ENCODE measurements at places on chromosomes 7 and 10.

DNA sequence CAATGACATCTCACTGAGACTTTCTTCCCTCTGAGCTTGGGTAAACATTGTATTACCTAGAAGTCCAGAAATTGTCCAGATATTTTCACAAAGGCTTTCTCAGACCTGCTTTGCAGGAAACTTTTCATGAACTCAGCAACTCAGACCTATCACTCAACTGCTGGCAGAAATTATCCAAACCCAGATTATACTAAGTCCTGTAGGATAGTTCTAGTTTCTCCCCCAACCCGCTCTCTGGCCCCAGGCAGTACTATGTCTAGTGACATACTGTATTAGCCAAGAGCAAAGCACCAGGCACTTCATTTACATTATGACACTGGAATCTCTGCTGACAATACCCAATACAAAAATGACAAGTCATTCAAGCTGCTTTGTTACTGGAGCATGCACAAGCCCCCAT lies 75.0 kb downstream of the RHOBTB1 start:
- no peak for DNase-seq

- DNase-seq = no peak
These were observed 34.6 kb downstream of the MGAM start for GRCh38 chr7:142030294-142030693.

DNA sequence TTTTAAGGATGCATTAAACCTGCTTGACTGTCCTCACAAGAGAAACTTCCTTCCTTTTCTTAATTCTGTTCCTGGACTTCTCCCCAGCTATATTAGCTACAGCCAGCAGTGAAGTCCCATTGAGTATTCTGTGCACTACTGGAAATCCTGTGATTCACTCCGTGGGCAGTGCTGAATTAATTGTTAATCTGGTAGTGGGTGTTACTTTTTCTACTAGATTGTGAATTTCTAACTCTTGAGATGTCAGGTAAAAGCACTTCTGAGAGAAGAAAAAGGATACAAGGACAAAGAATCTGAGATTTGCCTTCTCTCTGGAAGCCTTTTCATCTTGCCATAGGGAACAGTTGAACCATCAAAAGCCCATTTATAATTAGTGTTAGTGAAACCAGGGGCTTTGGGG lies 33.9 kb downstream of the CYCS start:
- no peak for DNase-seq

DNA sequence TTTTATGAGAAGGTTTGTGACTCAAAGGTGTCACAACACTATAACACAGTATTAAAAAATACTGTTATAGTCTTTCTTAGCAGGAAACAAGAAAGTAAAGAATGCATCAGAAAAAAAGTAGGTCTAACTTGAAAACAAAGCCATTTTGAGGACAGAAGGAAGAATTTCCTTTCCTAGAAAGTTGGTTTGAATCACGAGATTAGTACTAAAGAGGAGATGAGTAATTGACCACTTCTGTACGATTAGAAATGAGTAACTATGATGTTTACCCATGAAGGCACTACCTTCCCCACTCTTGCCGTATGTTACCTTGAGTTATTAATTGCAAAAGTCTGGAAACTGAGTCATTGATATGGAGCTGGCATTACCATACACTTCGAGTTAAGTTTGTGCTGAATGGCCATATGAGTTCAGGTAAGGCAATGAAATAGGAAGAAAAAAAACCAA lies 65.2 kb downstream of the FAM185A start:
- no peak for DNase-seq

DNA sequence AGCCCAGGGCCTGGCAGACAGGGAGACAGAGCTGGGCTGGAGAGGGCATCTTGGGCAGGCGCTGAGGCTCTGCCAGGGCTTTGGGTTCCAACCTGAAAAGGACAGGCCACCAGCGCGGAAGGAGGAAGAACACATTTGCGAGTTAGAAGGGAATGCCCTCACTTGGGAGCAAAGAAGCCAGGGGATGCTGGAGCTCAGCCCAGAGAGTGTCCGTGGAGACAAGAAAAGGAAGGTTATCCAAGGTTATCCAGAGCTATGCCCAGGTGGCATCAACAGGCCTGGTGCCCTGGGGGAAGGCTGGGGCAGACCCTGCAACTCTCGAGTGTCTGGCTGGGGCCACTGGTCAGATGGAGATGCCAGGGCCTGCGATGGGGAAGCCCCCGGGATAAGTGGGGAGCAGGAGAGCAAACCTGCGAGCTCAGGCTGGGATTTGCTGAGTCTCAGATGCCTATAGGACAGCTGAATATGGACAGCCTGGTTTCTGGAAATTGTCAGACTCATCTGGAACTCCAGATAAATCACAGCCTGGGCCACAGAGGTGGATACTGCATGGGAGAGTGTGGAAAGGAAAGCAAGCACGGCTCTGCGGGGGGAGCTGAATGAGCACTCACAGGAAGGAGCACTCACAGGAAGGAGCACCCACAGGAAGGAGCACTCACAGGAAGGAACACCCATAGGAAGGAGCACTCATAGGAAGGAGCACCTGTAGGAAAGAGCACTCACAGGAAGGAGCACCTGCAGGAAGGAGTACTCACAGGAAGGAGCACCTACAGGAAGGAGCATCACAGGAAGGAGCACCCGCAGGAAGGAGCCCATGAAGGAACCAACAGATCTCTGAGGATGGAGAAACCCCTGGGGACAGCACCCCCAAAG lies 152.1 kb downstream of the ADAM12 start:
- no peak for DNase-seq

DNA sequence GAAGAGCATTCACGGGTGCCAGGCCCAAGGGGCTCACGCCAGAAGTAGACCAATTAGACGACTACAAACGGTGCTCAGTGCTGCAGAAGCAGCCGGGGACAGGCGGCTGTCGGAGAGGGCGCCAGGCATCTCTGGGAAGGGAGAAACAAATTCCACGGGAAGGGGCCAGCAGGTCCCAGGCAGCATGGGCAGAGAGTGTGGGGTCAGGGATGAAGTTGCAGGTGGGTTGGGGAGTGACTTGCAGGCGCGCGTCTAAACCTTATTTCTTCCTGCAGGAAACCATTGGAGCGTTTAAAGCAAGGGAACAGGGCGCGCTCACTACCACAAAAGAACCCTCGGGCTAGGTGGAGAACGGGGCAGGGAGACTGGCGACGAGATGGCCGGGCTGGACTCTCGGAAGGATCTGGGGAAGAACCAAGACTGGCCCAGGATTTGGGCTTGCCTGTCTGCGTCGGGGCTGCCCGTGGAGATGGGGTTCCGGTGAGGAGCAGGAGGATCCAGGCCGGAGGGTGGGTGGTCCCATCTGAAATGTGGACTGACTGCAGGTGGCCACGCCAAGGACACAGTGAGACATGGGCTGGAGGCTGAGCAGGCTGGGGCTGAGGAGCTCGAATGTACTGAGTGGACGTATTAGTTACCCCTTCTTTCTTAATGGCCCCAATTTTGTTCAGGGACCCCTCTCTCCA lies 116.3 kb upstream of the DIP2C start:
- DNase-seq = no peak

DNA sequence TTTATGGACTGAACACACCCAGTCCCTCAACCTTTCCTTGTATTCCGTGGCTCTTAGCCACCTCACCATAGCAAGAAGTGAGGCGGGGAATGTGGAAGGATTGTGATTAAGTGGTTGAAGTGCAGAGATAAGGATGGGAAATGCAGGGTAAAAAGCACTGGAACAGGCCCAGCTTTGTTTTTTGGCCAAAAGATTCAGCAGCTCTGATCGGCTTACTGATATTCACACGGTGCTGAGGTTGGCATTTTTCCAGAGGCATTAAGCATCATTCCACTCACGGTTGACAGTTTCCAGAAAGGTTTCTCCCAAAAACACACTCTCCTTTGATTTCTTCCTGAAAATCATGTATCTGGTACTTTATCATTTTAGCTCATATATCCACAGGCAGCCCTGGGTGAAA lies 544.2 kb downstream of the CNTNAP2 start:
- no peak for DNase-seq

- no peak for DNase-seq
These were observed 137.6 kb downstream of the C10orf105 start for GRCh38 chr10:71582019-71582418.

GRCh38 chr7:55179931-55180682 lies 161.3 kb downstream of the EGFR start:
- no peak for DNase-seq

DNA sequence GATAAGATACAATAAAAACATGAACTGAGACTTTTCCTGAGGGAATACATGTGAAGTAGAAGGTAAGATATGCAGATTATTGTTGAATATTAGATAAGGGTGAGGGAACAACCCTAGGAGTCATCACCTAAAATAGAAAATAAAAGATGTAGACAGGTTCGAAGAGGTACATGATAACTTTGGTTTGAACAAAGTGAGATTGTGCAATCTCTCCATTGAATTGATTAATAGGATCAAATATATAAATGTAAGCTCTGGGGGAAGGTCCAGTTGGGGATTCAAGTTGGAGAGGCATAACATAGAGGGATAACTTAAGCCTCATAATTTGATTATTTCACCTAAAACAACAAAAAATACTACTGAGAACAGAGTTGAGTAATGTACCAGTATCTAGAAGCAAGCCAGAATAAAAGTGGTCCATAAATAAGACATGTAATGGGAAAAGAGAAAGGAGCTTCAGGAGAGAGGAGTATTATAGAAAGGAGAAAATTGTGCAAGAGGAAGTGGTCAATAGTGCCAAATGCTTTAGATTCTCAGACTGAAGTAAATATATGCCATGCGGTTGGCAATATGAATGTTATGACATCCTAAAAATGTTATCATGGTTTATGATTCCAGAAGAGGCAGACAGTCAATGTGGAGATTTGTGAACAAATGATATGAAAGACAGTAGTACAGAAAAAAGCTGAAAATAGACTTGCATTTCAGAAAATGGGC lies 282.3 kb upstream of the CHRM2 start:
- no peak for DNase-seq

DNA sequence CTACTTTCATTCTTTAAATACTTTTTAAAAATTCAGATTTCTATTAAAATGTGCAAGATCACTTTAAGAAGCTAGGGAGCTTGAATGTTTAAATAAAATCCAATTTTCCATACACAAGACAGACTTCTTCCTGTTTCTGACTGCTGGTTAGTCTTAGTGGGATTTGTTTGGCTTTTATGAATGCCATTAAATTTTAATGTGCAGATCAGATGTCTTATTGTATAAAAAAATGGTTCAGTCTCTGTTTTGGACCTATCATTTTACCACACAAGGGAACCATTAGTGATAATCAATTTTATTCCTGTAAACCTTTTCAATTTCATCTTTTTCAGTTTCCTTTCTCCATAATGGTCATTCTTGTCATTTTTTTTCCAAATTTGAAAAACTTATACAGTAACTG lies 63.2 kb downstream of the VCL start:
- no peak for DNase-seq

GRCh38 chr7:22040923-22041595 lies 95.4 kb upstream of the CDCA7L start:
- no peak for DNase-seq

DNA sequence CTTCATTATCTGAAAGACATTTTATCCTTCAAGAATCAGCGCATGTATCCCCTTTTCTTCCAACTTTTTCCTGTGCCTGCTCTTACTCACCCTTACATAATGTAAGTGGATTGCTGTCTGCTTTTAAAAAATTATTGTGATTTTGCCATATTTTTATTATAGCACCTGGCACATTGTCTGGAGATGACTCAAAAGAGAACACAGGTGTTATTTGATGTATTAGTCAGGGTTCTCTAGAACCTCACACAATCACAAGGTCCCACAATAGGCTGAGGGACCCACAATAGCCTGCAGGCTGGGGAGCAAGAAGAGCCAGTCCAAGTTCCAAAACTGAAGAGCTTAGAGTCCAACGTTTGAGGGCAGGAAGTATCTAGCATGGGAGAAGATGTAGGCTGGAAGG lies 390.0 kb downstream of the EXOC4 start:
- no peak for DNase-seq

- DNase-seq = peak; percentile 6
These were observed 701.4 kb upstream of the COBL start for GRCh38 chr7:52017802-52018679.

GRCh38 chr7:72435366-72435765 lies 23.2 kb upstream of the CALN1 start:
- no peak for DNase-seq
